ENCODE measurements at places on chromosomes 4 and X.
A peak's percentile ranks its signal among the peaks of the same experiment; 100 is the strongest.

DNA sequence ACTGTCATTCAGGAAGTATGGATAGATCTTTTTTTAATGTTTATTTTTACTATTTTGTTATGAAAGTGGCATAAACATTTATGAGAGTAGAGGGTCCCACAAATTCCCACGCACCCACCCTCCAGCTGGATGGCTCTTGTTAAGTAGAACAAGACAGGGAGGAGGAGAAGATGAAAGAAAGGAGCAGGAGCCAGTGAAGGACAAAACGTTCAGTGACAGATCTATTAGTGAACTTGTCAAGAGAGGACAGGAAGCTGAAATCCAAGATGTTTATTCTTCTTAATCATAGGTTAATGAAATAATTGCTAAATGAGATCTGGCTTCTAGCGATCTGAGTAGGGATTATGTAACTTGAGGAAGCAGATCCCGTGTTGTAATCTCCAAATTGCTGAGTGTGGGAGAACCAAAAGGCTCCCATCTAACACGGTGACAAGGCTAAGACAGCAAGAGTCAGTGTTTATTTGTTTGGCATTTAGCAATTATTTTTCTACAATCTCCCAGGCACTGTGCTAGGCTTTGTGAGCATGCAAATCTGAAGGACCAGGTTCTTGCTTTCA, 162.5 kb downstream of the SHROOM3 start:
- no peak for DNase-seq

DNA sequence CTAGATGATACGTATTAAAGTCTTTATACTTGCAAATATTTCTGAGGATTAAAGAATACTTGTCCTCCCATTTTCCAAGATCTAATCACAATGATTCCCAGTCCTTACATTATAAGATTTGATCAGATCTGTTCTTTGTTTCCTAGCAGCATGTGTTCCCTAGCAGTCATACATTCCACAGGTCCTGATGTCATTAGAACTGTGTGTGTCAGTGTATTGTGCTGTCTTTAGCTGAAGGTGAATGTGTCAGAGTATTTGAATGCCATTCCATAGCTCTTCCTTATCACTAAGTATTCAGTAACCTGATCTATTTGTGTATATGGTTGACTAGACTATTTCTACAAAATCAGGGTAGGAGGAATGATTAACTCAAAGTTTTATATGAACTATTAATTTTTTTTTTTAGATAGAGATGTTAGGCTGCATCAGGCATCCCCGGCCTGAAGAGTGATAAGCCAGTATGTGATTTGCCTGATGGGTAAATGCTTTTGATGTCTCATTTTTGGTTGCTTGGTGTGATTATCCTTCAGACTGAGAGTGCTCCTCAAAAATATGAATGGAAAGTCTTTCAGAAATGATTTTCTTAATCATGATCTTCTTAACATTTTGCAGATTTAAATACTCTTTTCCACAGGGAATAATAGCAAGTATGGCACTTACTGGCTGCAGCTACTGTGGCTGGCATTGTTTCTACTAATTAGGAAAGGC, 4.4 kb downstream of the ADGRL3 start:
- no peak for DNase-seq

GRCh38 chr4:54440394-54441136, 211.5 kb downstream of the PDGFRA start:
- DNase-seq, result peak; percentile 42

- DNase-seq, result peak; percentile 17
Measured at GRCh38 chr4:137226900-137227299, 305.4 kb downstream of the PCDH18 start.

GRCh38 chrX:117973110-117973807, 143.4 kb downstream of the KLHL13 start:
- DNase-seq, result no peak

GRCh38 chrX:154091678-154092077, 5.8 kb downstream of the MECP2 start:
- DNase-seq, result no peak

- peak; percentile 29 for DNase-seq
Measured at GRCh38 chrX:107429090-107429489, 20.4 kb upstream of the FRMPD3 start.

GRCh38 chr4:122702939-122703338, 29.6 kb upstream of the BBS12 start:
- DNase-seq, result no peak

GRCh38 chr4:153346031-153346430, 1.5 kb downstream of the MND1 start:
- no peak for DNase-seq

- no peak for DNase-seq
Measured at GRCh38 chr4:154005171-154005520, 216.3 kb upstream of the SFRP2 start.

DNA sequence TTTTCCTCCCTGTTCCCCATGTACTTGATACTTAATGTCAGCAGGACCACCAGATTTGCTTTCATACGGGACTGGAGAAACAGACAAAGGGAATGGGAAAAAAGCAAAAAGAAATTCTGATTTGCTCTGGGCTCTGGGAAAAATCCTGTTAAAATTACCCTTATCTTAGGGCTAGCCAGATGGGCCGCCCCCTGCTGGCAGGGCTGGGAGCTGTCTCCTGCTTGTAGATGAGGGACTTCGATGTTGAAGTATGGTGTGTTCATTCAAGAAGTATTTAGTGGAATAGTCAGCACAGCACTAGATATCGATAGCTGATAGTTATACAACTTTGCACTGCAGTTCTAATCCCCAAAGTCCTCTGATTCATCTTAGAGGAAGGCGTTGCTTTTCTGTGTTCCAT, 45.8 kb downstream of the BCORL1 start:
- peak; percentile 12 for DNase-seq

DNA sequence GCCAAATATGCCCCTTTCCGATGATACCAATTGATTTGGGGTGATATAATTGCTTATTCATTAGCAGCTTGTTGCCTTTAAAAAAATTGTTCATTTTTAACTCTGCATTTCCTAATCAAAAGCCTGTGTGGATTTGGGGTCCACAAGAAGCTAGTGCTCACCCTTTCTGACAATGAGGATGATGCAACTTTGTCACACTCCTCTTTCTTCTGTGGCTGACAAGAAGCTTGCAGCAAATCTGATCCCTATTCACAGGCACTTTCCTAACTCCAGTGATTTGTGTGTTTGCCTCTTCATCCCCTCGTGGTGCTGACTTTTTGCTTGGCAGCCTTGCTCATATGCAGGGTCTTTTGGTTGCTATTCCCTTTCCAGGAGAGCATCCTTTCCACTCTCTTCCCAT, 182.7 kb upstream of the LDB2 start:
- DNase-seq, result no peak

- no peak for DNase-seq
Measured at GRCh38 chrX:68422478-68422877, 10.8 kb downstream of the OPHN1 start.

DNA sequence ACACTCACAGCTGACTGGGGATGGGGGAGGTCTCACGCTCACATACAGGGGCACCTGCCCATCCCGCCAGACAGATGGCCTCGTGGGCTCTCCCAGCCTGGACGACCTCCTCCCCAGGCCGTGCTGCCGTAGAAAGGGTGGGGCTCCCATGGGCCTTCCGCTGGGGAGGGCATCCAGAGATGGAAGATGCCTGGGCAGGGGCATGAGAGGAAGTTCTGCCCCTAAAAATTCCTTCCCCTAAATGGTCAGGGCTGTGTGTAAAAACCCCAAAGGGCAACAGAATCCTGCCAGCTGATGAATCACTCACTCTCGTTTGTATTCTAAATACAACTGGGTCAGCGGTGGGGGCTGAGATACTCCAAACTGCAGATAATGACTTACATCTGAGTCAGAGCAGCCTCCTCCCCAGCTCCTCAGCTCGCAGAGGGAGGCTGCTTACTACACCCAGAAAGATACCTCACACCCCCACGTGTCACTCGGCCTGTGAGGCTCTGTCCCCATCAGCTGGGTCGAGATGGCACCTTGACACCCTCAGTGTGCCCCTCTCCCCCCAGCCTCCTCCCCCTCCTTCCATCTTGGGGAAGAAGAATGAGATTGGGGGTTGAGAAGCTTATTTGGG, 10.1 kb downstream of the WDR1 start:
- peak; percentile 90 for DNase-seq

- DNase-seq, result no peak
Measured at GRCh38 chr4:106892786-106893185, 143.3 kb downstream of the DKK2 start.

GRCh38 chr4:77449171-77449570, 156.4 kb upstream of the CXCL13 start:
- DNase-seq, result no peak

DNA sequence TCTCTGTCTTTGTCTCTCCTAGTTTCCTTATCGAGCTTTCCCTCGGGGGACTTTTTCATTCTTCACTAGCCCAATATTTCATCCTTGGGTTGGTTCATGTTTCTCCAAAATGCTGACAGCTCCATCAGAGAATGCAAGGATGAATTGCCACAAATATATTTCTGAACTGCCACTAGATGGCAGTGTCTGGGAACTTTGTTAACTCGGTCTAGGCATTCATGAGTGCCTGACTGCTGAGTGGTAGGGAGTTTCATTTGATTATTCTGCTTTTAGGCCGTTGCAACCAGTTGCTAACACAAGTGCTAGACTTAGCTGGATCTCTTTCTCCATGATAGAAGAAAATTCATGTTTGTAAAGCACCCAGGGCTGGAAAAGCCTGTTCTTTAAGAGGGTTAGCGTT, 73.5 kb upstream of the RAP2C start:
- DNase-seq, result peak; percentile 26

- no peak for DNase-seq
Measured at GRCh38 chrX:133550665-133551485, 135.6 kb upstream of the GPC4 start.

DNA sequence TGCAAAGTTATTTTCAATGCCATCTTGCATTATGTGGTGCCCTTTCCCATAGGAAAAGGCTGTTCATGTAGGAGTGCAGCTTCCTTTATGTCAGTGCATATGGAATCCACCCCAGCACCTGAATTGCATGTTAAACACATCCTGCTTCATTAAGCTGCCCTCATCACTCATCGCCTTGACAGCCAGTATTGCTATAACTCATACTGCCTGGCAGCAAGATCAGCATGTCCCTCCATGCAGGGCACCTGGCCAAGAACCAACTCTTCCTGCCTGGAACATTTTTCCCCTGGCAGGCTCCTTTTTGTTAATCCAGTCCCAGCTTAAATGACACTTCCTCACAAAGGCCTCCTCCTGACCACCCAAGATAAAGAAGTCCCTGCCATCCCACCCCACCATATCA, 23.5 kb upstream of the CA5B start:
- no peak for DNase-seq

- no peak for DNase-seq
Measured at GRCh38 chr4:76821641-76822040, 76.3 kb downstream of the SOWAHB start.

DNA sequence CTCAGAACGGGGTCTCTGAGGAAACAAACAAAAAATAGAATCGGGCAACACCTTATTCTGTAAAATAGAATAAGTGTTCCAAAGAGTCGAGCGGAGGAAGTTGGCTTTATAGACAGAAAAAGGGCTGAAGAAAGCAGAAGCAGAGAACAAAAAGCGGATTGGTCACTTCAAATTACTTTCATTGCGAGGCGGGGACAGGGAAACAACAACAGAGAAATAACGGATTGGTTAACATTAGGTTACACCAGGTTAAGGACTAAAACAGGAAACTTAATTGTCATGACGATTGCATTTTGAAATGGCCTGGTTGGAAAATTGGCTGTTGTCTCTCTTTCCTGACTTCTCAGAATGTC, 433 bp upstream of the COQ2 start:
- no peak for DNase-seq

- no peak for DNase-seq
Measured at GRCh38 chrX:17459008-17459611, 84.1 kb downstream of the NHS start.

GRCh38 chr4:137389911-137390520, 142.3 kb downstream of the PCDH18 start:
- DNase-seq, result no peak

- DNase-seq, result no peak
Measured at GRCh38 chrX:31547816-31548215, 476.0 kb upstream of the FTHL17 start.

DNA sequence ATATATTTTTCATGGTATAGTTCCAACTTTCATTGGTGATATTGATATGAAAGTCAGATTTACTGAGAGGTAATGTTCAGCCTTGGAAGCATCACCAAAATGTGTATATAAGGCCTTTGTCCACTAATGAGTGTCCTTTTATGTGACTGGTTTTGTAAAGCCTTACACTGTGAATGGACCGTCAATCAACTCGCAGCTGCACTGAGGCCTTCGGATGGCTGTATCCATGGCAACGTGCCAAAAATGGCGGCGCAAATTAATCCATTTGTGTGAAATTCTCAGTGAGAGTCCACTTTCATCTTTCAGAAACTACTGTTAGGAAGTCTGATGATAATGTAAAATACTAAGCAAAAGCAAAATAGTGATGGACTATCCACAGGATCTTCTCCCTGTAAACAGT, 131.7 kb downstream of the SPCS3 start:
- DNase-seq, result no peak

DNA sequence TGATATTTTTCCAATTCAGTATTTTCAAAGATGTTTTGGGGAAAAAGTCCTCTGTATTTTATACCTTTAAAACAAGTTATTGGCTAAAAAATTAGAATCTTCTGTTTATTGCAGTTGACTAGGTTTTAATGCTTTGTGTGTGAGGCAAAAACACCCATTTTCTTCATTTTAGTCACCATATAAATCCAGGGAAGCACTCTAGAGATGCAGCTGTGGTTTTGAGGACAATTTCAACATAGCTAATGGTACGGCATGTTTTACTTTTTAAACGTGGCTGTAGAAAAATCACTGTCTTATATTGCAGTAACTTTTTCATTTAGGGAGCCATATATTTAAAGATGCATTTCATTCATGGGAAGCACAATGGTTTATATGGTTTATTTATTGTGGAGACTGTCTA, 129.1 kb upstream of the PITX2 start:
- no peak for DNase-seq

Measured in ACHN (cell line).